Hematopoietic multipotent progenitor cell treated with erythropoietin and hydrocortisone succinate and interleukin-3 and kit ligand, for 15 days (in vitro differentiated cells): ENCODE measurements at places on chromosomes 13 and 19.

DNA sequence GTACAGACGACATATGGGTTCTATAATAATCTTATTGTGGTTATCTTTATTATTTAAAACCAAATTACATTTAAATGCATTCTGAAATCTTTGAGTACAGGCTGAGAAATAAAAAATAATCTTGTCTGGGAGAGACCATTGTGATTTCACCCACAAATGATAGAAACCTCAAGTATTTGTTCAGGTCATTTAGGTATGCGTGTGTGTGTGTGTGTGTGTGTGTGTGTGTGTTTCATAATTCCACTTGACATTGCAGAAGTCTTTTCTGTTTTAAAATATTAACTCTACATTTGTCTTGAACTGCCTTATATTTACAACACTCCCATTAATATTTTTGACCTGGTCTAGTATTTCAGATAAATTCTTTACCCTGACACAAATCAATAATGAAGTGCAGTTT lies 126.9 kb downstream of the SPRY2 start:
- no peak for DNase-seq

GRCh38 chr13:81779876-81780275 lies 1439.0 kb upstream of the SPRY2 start:
- DNase-seq = no peak

- DNase-seq = no peak
Measured at GRCh38 chr19:38702278-38702677, 42.0 kb downstream of the CAPN12 start.

DNA sequence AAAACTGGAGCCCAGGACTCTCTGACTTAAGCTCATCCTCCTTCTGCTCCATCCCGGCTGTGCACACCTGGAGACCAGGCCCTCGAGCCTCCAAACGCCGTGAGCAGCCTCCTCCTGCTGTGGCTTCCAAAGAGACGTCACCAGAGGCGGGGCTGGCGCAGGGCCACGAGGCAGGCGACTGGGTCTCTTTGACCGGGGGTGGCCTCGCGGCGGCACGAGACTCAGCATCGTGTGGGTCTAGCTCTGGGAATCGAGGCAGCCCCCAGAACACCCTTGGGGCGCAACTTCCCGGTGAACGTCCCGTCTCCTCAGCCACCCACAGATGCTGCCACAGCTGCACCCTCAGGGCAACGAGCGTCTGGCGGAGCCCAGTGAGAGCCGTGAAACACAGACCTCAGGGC lies 22.8 kb downstream of the RASA3 start:
- no peak for DNase-seq

- DNase-seq = peak; percentile 27
Measured at GRCh38 chr19:53192771-53193534, at the start of gene ZNF665. TSS of gene ZNF665 (minus strand) at chr19:53193358. CDS start at chr19:53182898, 10,460 bp downstream.

GRCh38 chr13:84844473-84844872 lies 954.7 kb downstream of the SLITRK6 start:
- no peak for DNase-seq
